ENCODE measurements at places on chromosomes 6 and 20. TPM values are rescaled to one million over a fixed set of nuclear protein-coding genes. Genes with fewer than 3 reads are reported as not detected.

DNA sequence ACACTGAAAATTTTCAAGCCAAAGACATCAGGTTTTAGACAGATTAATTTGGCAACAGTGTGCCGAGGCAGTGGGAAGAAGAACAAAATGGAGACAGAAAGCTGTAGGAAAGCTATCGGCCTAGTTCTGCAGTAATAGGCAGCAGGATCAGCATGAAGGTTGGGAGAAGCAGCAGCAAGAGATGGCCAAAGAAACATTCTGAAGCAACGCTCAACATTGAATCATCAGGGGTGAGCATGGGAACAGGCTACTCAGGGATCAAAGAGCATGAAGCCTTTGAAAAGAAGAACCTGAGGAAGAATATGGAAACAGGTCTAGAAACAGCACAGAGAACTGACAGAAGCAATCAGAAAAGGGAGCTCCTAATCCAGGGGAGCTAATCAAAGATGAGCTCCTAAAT is 7.1 kb upstream of the DST start:
- no peaks in the 10 kb centered on the region for H3K36me3 ChIP-seq
- H3K4me3 ChIP-seq = no peak overlapping the region
- no peak for DNase-seq
- H3K27me3 ChIP-seq = no peaks in the 10 kb centered on the region

BACH2 gene
- 13.8 TPM for total RNA-seq

- no peak for DNase-seq
- H3K27me3 ChIP-seq = no peaks in the 10 kb centered on the region
- H3K4me1 ChIP-seq = no peaks in the 10 kb centered on the region
- H3K36me3 ChIP-seq = no peaks in the 10 kb centered on the region
Measured at GRCh38 chr6:53544217-53544469, 758 bp downstream of the GCLC start.

DNA sequence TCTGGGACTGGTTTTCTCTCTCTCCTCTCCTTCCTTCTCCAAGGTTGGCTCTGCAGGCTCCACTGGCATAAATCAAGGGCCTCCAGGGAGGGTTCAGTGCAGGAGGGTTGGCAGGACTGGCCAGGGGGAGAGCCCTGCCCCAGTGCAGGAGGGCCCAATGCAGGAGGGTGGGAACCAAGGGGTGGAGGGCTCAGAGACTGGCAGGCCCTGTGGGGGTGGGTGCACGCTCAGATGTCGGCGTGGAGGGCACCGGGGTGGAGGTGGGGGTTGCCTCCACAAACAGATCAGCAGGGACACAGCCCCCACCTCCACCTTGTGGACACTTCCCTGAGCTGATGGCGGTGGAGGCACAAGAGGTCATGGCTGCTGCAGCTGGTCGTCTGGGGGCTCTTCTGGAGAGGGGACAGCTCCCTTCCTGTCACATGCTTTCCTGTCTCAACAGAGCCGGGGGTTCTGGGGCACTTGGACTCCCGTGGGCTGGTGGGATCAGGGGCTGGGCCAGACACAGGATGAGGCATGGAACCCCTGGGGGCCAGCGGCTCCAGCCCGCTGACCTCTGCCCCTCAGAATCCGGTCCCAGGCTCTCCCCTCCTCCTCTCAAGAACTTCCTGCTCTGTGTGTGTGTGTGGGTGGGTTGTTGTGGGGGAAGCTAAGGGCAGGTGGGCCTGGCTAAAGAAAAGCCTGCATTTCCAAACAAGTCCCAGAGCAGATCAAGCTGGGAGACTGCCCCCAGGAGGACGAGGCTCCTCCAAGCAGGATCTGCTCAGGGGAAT is 2.7 kb upstream of the ABHD16B start:
- H3K36me3 ChIP-seq = no peaks in the 10 kb centered on the region
- no peak for DNase-seq
- peaks cover 23% of the 10 kb centered on the region for H3K4me1 ChIP-seq
- no peaks in the 10 kb centered on the region for H3K27me3 ChIP-seq

- no peaks in the 10 kb centered on the region for H3K36me3 ChIP-seq
- H3K4me3 ChIP-seq = no peak overlapping the region
- no peaks in the 10 kb centered on the region for H3K27me3 ChIP-seq
- no peak overlapping the region for H3K27ac ChIP-seq
Measured at GRCh38 chr6:65627015-65627414, 80.0 kb downstream of the EYS start.

SRMS gene
- not detected for total RNA-seq

All from breast epithelium (tissue), 4 donors.